ENCODE measurements at places on chromosomes 1 and 21. TPM values are rescaled to one million over a fixed set of nuclear protein-coding genes. Genes with fewer than 3 reads are reported as not detected.

GRCh38 chr1:65590279-65590678 lies 169.8 kb downstream of the LEPR start:
- H3K27ac ChIP-seq, result no peak overlapping the region
- no peaks in the 10 kb centered on the region for H3K4me1 ChIP-seq
- H3K36me3 ChIP-seq, result no peaks in the 10 kb centered on the region

- H3K27ac ChIP-seq, result no peak overlapping the region
- no peak for DNase-seq
- H3K4me3 ChIP-seq, result no peak overlapping the region
- no peaks in the 10 kb centered on the region for H3K36me3 ChIP-seq
- peaks cover 25% of the 10 kb centered on the region for H3K4me1 ChIP-seq
Observed at GRCh38 chr1:35266306-35266705, 2.2 kb upstream of the ZMYM4 start.

GRCh38 chr1:115144176-115144575 lies 54.9 kb upstream of the TSPAN2 start:
- H3K4me3 ChIP-seq, result no peak overlapping the region
- H3K27me3 ChIP-seq, result peaks cover 3% of the 10 kb centered on the region
- H3K4me1 ChIP-seq, result peaks cover 2% of the 10 kb centered on the region
- no peak overlapping the region for H3K27ac ChIP-seq

Gene CNR2
- total RNA-seq, result 0.06 TPM

DNA sequence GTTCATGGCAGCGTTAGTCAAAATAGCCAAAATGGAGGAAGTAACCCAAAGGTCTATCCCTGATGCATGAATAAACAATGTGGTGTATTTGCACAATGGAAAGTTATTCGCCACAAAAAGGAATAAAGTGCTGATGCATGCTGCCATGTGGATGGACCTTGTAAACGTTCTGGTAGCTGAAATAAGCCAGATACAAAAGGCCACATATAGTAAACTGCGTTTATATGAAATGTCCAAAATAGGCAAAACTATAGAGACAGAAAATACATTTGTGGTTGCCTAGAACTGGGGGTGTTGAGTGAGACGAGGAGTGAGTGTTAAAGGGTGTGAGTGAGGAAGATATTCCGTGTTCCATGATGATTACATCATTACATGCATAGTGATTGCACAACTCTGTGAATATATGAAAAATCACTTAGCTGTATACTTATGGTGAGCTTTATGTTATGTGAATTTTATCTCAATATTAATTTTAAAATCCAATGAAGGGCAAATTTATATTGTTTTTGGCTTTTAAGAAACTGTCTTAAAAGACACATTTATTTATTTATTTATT lies 321.3 kb downstream of the KIF26B start:
- H3K4me3 ChIP-seq, result no peak overlapping the region
- no peaks in the 10 kb centered on the region for H3K4me1 ChIP-seq
- H3K27me3 ChIP-seq, result no peaks in the 10 kb centered on the region
- no peaks in the 10 kb centered on the region for H3K36me3 ChIP-seq
- DNase-seq, result no peak

GRCh38 chr1:214116258-214116657 lies 128.5 kb downstream of the PROX1 start:
- no peak overlapping the region for H3K27ac ChIP-seq
- H3K4me3 ChIP-seq, result no peak overlapping the region
- no peaks in the 10 kb centered on the region for H3K27me3 ChIP-seq
- H3K4me1 ChIP-seq, result no peaks in the 10 kb centered on the region
- no peaks in the 10 kb centered on the region for H3K36me3 ChIP-seq

DNA sequence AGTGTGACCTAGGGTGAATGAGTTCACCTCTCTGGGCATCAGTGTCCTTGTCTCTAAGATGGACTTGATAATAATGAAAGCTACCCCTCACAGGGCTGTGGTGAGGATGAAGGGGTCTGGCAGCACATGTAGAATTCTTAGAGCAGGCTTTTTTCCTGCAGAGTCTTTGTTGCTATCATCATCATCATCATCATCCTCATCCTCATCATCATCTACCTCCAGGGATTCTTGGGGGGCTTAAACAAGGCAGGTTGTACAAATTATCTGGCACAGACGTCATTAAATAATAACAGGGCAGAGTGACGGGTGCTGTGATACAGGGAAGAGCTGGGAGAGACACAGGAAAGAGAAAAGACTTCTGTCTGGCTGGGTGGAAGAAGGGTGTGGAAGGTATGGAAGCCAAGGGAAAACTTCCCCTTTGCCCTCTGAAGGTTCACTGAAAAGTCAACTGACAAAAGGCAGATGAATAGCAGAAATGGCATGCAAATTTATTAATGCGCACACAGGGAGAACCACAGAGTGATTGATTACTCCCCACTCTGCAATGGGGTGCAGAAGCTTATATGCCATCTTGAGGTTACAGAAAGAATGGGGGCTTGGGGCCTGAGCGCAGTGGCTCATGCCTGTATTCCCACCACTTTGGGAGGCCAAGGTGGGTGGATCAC lies 17.0 kb upstream of the SLC2A1 start:
- H3K4me3 ChIP-seq, result no peak overlapping the region
- no peak for DNase-seq
- H3K27me3 ChIP-seq, result no peaks in the 10 kb centered on the region
- H3K36me3 ChIP-seq, result no peaks in the 10 kb centered on the region
- H3K27ac ChIP-seq, result no peak overlapping the region
- no peaks in the 10 kb centered on the region for H3K4me1 ChIP-seq

- no peak overlapping the region for H3K27ac ChIP-seq
- peaks cover 9% of the 10 kb centered on the region for H3K27me3 ChIP-seq
- peaks cover 28% of the 10 kb centered on the region for H3K4me1 ChIP-seq
- DNase-seq, result no peak
- no peaks in the 10 kb centered on the region for H3K36me3 ChIP-seq
- no peak overlapping the region for H3K4me3 ChIP-seq
Observed at GRCh38 chr1:25907601-25908000, 1.4 kb upstream of the STMN1 start.

GRCh38 chr1:72186733-72187307 lies 95.5 kb downstream of the NEGR1 start:
- H3K4me1 ChIP-seq, result no peaks in the 10 kb centered on the region
- no peaks in the 10 kb centered on the region for H3K36me3 ChIP-seq
- no peaks in the 10 kb centered on the region for H3K27me3 ChIP-seq
- DNase-seq, result peak; percentile 5
- H3K4me3 ChIP-seq, result no peak overlapping the region

GRCh38 chr1:28507247-28507645 lies 1.4 kb downstream of the RCC1 start:
- H3K27ac ChIP-seq, result peak overlapping the region; percentile 83
- H3K27me3 ChIP-seq, result no peaks in the 10 kb centered on the region
- H3K4me1 ChIP-seq, result peaks cover 32% of the 10 kb centered on the region

- H3K27ac ChIP-seq, result no peak overlapping the region
- H3K4me3 ChIP-seq, result no peak overlapping the region
- DNase-seq, result no peak
Observed at GRCh38 chr1:55786396-55786795, 571.2 kb upstream of the USP24 start.

Gene DISC1
- 3.9 TPM for total RNA-seq

Gene DIO1
- total RNA-seq, result not detected

DNA sequence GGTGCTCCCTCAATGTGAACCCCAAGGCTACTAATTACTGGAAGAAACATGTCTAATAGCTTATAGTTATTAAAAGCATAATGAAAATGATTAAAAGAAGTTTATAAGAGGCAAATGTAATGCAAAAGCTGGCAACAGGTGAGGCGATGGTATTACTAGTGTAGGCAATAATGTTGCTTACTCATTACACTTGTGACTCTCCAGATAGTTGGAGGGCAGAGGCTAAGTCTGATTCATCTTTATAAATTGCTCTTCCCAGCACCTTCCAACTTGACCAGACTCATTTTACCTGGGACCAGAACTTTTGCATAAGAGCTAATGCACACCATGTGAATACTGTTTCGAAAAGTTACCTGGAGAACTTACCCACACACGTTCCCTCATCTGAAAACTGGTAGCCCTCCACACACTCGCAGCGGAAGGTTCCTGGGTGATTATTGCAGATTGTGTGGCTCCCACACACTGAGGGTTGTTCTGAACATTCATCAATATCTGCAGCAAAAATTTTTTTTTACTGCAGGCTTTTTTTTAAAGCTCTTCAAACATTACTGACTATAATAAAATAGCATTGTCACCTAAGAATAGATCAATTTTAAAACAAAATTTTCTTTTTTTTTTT lies 48.0 kb downstream of the NID1 start:
- no peaks in the 10 kb centered on the region for H3K27me3 ChIP-seq
- DNase-seq, result no peak
- no peak overlapping the region for H3K4me3 ChIP-seq
- no peaks in the 10 kb centered on the region for H3K4me1 ChIP-seq
- H3K27ac ChIP-seq, result no peak overlapping the region

DNA sequence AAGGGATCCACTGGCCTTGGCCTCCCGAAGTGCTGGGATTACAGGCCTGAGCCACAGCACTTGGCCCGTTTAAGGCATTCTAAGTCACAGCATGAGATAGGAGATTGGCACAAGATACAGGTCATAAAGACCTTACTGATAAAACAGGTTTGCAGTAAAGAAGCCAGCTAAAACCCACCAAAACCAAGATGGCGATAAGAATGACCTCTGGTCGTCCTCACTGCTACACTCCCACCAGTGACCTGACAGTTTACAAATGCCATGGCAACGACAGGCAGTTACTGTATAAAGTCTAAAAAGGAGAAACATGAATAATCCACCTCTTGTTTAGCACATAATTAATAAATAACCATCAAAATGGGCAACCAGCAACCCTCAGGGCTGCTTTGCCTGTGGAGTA lies 33.3 kb upstream of the RCC2 start:
- DNase-seq, result no peak
- peaks cover 23% of the 10 kb centered on the region for H3K27me3 ChIP-seq
- no peaks in the 10 kb centered on the region for H3K36me3 ChIP-seq
- no peaks in the 10 kb centered on the region for H3K4me1 ChIP-seq

DNA sequence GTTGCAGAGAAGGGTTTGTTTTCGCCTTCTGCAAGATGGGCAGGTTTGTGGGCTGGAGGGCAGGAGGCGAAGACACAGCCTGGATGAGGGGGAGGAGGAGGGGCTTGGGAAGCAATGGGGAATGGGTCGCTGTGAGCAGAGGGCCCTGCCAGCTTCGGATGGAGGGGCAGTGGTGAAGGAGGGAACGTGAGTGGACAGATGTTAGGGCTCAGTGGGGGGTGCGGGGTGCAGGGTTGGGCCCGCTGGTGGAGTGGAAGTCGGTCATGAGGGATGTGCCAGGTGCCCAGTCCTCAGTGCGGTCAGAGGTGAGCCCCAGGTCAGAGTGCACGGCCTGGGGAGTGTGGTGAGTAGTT lies 55.5 kb upstream of the ABCG1 start:
- H3K27ac ChIP-seq, result no peak overlapping the region
- H3K4me1 ChIP-seq, result no peaks in the 10 kb centered on the region
- H3K4me3 ChIP-seq, result no peak overlapping the region

DNA sequence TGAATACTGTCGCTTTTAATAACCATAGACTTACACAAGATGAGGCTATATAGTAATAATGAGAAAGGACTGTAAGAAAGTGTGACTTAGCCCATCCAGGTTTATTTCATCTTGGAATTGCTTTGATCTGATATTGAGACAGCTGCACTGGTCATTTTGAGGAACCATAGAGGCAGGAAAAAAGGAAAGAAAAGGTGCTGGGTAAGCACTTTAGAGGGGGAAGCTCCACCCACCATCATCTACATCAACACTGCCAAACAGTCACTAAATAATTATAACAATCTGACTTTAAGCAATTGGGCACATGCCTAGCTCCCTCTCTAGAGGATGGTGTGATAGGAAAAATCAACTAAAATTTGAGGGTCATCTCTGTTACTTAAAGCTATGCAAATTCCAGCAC lies 70.6 kb upstream of the ST6GALNAC3 start:
- no peak for DNase-seq
- no peak overlapping the region for H3K4me3 ChIP-seq
- H3K27me3 ChIP-seq, result no peaks in the 10 kb centered on the region
- H3K4me1 ChIP-seq, result no peaks in the 10 kb centered on the region

GRCh38 chr1:3457910-3458883 lies 3.7 kb downstream of the ARHGEF16 start:
- H3K4me3 ChIP-seq, result no peak overlapping the region
- DNase-seq, result no peak
- H3K4me1 ChIP-seq, result peaks cover 23% of the 10 kb centered on the region
- peaks cover 3% of the 10 kb centered on the region for H3K27me3 ChIP-seq
- no peak overlapping the region for H3K27ac ChIP-seq
- H3K36me3 ChIP-seq, result no peaks in the 10 kb centered on the region

DNA sequence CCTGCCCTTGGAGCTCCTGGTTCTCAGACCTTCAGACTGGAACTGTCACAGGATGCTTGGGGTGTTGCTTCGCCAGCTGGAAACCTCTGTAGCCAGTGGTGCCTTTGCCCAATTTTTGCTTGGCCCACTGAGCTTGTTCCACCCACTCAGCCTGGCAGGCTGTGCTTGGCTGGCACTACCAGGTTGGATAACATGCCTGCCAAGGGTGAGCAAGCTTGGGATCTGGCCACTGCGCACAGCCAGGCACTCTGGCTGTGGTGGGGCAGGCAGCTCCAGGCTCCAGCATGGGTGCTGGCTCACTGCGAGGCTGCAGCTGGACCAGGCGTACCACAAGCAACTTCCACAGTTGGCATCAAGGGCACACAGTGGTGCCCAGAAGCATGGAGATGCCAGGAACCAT lies 967.8 kb upstream of the NCAM2 start:
- no peaks in the 10 kb centered on the region for H3K27me3 ChIP-seq
- DNase-seq, result no peak
- no peak overlapping the region for H3K27ac ChIP-seq

- H3K27me3 ChIP-seq, result no peaks in the 10 kb centered on the region
- peak overlapping the region; percentile 89 for H3K4me3 ChIP-seq
- H3K4me1 ChIP-seq, result peaks cover 34% of the 10 kb centered on the region
Observed at GRCh38 chr1:88892357-88892877, 1.1 kb upstream of the GTF2B start.

Gene SPRR1A
- total RNA-seq, result not detected

- no peaks in the 10 kb centered on the region for H3K4me1 ChIP-seq
- H3K36me3 ChIP-seq, result no peaks in the 10 kb centered on the region
- no peak overlapping the region for H3K4me3 ChIP-seq
- H3K27ac ChIP-seq, result no peak overlapping the region
- no peak for DNase-seq
- no peaks in the 10 kb centered on the region for H3K27me3 ChIP-seq
Observed at GRCh38 chr1:71464016-71464415, 383.2 kb upstream of the ZRANB2 start.

Gene OR2T3
- not detected for total RNA-seq

GRCh38 chr1:91059157-91059556 lies 37.3 kb upstream of the ZNF644 start:
- H3K27me3 ChIP-seq, result no peaks in the 10 kb centered on the region
- H3K36me3 ChIP-seq, result no peaks in the 10 kb centered on the region
- H3K4me3 ChIP-seq, result no peak overlapping the region
- no peak for DNase-seq
- no peaks in the 10 kb centered on the region for H3K4me1 ChIP-seq

- H3K27me3 ChIP-seq, result no peaks in the 10 kb centered on the region
- no peak overlapping the region for H3K4me3 ChIP-seq
- no peak for DNase-seq
- no peaks in the 10 kb centered on the region for H3K36me3 ChIP-seq
Observed at GRCh38 chr1:111602302-111602701, 17.3 kb upstream of the RAP1A start.

DNA sequence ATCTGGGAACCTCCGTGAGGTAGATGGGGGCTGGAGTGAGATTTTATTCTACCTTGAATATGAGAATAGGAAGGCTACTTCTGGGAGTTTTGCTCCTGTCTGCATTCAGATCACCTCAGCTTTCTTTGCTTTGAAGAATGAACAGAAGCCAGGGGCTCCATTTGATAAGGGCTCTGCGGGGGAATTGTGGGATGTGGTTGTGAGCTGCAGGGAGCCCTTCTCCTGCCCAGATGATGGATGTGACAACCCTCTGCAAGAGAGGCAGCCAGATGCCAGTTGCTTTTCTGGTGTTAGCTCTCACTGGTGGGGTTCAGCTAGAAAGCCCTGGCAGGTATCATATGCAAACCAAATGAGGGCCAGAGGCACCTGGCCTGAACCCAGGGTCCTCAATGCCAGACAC lies 21.5 kb downstream of the IER5 start:
- H3K27me3 ChIP-seq, result no peaks in the 10 kb centered on the region
- H3K4me3 ChIP-seq, result no peak overlapping the region
- no peaks in the 10 kb centered on the region for H3K36me3 ChIP-seq

All from left lung (tissue), 14 donors.